ENCODE measurements at places on chromosomes 1 and 21.

- DNase-seq, result no peak
Observed at GRCh38 chr1:43545695-43546387, 15.2 kb downstream of the PTPRF start.

- no peak for DNase-seq
Observed at GRCh38 chr1:33142483-33143064, 39.3 kb downstream of the TRIM62 start.

DNA sequence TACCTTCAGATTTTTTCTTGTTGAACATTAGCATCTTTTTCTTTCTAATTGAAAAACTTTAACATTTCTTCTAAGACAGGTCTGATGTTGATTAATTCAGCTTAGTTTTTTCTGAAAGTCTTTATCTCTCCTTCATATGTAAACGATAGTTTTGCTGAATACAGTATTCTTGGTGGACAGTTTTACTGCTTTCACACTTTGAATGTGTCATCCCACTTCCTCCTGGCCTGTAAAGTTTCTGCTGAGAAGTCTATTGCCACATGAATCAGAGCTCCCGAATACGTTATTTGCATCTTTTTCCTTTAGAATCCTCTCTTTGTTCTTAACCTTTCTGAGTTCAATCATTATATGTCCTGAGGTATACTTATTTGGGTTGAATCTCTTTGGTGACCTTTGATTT, 344.2 kb downstream of the OLFM3 start:
- no peak for DNase-seq

DNA sequence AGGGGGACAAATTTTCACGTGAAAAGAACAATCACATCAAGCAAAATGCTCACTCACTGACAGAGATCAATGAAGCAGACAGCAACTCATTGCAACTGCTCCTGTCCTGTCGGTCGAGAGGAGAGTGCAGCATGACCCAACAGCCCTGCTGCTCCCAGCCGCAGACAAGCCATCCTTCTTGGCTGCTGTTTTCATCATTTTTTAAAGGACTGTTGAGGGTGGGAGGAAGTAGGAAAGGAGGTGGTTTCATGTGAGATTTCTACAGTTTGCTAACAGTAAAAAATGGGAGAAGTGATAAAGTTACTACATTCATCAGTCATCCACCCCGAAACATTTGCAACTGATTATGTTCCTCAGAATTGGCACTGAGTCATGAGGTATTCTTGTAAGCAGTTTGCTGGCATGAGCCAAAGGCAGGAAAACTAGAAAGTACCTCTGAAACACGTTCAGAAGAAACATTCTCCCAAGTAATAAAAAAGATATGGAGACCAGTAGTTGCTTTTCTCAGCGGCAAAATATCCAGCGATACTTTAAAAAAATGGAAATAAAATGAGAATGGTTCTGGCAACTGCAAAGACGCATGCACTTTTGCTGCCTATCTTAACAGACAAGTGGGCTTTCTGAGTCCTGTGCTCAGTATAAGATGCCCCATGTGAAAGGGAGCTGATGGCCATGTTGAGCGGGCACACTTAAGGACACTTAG, 72.0 kb upstream of the CLDN14 start:
- DNase-seq, result no peak

GRCh38 chr1:230684146-230684545, 29.8 kb downstream of the AGT start:
- DNase-seq, result no peak
